Stimulated activated CD4-positive, alpha-beta T cell treated with anti-CD3 and anti-CD28 coated beads, Interleukin-2, amount 100 ng/mL, for 24 hours (primary cell): ENCODE measurements at places on chromosomes 6 and 20.

DNA sequence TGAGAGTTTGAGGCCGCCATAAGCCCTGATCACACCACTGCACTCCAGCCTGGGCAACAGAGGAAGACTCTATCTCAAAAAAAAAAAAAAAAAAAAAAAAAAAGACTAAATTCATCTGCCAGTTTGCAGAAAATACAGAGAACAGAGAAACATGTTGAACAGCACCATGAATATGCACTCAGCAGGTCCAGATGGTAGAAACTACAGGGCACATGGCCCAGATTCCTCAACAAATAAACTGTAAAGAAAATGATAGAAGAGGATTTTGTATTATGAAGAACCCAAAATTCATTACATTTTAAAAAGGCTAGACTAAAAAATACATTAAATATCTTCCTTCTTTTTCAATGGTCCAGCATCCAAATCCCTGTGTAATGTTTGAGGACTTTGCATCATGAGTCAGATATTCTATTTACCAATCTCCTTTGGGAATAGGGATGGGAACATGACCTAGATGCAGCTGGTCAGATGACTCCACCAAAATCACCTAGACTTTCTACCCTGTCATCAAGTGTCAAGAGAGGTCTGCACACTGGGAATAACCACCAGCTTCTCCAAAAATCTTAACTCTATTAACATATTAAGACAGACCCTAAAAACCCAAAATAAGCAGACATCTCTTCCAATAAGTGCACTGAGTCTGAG, 189.1 kb upstream of the TCF21 start:
- no peak for DNase-seq

- no peak for DNase-seq
Observed at GRCh38 chr6:33424855-33425667, 5.2 kb downstream of the SYNGAP1 start.

GRCh38 chr6:166556336-166556735, 30.1 kb downstream of the RAMACL start:
- no peak for DNase-seq

DNA sequence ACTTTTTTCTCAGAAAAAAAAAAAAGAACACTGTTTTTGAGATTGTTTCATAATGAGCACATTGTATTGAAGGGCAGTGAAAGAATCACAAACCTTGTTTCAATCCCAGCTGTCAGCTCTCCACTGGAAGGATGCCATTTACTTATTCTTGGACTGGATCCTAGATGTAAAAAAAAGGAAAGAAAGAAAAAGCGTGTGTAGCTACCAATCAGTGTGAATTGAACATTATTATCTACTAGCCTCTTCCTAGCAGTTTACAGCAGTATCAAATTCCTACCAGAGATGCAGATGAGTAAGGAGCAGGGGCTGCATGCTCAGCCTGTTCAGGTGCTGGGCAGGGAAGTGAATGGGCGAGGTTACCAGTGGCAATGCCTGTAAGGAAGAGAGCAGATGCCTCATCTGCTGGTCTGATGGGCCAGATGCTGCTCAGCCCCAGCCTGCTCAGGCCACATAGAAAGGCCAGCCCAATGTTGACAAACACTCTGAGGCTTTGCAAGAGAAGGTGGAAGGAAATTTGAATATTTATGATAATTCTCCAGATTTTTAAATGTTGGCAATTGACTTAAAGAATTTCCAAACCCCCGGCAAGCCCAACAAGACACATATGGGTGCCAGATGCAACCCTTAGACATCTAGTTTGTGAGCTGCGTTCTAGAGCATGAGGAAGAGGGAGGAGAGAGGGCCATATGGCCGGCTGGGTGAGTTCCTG, 189.5 kb downstream of the IBTK start:
- DNase-seq = no peak

DNA sequence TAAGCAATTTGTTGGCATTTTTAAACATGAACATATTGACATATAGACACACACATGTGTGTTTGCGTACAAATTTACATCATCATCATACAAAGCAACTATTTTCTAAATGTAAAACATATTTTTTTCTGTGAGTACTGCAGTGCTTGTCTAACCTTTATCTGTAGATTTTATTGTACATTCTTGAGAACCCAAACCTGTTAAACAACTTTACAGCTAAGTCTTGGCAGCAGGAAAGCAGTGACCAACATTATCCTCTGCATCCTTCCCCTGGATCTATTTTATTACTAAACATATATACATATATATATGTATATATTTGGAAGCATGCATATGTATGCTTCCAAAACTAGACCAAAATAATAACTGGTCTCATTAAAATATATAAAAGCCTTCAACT, 10.4 kb upstream of the PLCB1 start:
- no peak for DNase-seq

- DNase-seq = no peak
Observed at GRCh38 chr20:7371518-7372163, 568.6 kb downstream of the HAO1 start.

DNA sequence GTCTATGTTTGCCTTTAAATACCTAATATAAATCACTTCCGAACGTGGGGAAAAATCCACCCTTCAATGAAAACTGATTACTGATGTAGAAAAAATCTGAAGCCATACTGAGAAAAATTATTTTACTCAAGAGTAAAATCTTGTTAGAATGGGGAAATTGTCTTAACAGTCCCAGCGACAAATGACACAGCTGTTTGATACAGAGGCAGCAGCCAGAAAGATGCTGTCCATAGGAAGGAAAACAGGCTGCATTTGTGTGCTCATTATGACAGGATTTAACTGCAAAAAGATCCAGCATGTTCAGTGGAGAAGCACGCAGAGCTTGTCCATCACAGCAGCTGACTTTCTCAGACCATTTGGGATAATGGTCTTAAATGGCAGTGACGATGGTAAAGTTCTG, 443.0 kb downstream of the TFAP2B start:
- DNase-seq = no peak

DNA sequence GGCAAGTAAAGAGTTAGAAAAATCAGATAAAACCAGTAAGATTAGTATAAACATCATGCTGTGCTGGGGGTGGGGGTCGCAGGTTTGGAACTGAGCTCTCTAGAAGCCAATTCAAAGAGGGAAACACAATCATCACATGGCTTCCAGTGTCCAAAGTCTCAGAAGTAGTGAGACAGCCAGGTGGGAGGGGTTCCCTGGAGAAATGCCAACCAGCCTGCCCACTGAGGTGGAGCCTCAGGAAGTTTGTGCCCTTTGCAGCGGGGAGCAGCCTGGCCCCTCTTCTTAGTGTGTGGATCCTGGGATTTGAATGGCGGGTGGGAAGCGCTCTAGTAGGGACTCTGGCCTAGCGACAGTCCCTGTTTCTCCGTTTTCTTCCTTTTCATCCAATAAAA, 21.4 kb downstream of the C6orf15 start:
- DNase-seq = no peak

DNA sequence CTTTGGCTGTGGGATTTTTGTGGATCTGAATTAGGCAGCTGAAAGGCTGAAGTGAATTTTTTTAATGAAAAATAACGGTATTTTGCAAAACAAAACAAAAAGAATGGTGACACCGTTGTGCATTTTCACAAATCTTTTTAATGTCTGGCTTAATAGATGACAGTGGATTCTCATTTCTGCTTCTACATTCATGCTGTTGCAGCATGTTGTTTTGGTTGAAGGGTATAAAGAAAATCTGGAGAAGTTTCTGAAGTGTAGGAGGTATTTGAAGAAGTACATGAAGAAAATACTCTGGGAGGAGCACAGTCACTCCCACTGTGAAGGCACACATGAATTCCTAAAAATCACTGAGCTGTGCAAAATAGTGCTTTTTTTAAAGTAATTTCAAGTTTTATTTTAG, 3.1 kb upstream of the MAP3K5 start:
- no peak for DNase-seq

- peak; percentile 18 for DNase-seq
Observed at GRCh38 chr6:87393026-87393622, 14.6 kb upstream of the CFAP206 start.

GRCh38 chr6:119273272-119274196, 76.0 kb downstream of the MAN1A1 start:
- DNase-seq = no peak

GRCh38 chr6:129890701-129891100, 29.6 kb upstream of the TMEM244 start:
- no peak for DNase-seq

DNA sequence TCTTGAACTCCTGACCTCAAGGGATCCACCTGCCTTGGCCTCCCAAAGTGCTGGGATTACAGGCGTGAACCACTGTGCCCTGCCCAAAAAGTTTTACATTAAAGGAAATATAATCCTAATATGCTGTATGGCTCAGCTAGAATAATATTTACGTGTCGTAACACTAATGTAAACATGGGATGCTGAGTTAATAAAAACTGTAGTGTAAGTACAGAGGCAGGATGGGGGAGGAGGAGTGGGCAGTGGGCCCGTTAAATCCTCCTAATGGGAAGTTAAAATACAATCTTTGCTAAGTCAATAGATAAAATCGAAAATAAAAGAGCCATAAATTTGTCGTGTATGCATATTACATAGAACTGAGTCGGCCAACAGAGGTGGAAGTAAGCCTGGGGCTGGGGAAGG, 12.1 kb upstream of the IP6K3 start:
- DNase-seq = no peak

- no peak for DNase-seq
Observed at GRCh38 chr20:38184101-38184500, 19.0 kb upstream of the TGM2 start.

- no peak for DNase-seq
Observed at GRCh38 chr20:41650231-41650948, 32.2 kb upstream of the CHD6 start.

DNA sequence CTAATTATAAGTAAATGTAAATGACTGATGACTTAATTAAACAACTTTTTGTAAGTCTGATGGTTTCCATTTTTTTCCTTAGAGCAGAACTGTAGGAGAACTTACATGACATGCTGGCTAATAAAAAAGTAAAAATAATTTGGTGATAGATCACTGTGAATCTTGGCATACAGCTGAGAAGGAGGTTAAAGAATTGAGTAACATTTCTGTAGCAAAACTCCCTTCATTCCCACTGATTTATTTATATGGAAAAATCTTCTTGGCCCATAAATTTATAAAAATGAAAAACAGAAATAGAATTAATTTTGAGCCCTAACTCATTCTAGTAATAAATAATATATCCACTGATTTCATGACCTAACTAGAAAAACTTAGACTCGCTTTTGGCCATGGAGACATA, 48.1 kb downstream of the SLC22A3 start:
- DNase-seq = no peak

DNA sequence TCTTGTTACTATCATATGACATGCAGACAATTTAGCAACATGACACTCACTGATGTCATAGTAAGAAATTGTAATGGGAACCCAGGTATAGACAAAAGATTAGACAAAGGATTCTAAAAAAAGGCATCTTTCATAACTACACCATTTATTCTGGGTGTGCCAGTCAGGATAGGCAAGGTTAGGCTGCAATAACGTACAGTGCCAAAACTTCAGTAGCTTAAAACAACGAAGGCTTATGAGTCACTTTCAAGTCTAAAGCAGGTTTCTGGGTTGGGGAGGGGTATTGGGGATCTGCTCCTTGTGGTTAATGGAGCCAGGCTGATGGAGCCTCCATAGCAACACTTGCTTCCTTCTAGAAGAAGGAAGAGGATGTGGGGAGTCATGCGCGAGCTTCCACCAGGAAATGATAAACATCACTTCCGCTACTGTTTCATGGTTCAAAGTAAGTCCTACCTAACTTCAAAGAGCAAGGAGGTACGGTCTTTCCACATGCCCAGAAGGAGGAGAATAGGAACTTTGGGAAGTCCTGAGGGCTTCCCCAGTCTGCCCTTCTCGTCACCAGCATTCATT, 2.0 kb upstream of the GTSF1L start:
- no peak for DNase-seq

- DNase-seq = no peak
Observed at GRCh38 chr6:7978736-7979135, 68.1 kb upstream of the TXNDC5 start.

- peak; percentile 42 for DNase-seq
Observed at GRCh38 chr6:15184441-15184861, 61.4 kb upstream of the JARID2 start.

GRCh38 chr6:3213334-3213695, 14.1 kb downstream of the TUBB2B start:
- DNase-seq = no peak

DNA sequence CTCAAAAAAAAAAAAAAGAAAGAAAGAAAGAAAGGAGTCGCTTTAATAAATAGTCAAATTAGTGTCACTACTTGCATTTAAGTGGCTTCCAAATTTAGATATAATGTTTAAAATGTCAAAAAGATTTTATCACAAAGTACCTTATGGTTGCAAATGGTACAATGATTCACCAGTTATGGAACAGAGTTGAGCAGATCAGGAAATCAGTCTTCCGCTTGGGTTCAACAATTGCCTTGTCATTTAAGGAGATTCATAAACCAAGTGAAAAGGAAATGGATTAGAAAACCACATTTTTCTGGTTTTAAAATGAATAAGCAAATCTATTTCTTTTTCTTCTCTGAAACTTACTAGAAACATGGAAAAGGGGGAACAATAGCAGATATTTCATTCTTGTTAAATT, 94.8 kb upstream of the PTPRT start:
- DNase-seq = no peak

DNA sequence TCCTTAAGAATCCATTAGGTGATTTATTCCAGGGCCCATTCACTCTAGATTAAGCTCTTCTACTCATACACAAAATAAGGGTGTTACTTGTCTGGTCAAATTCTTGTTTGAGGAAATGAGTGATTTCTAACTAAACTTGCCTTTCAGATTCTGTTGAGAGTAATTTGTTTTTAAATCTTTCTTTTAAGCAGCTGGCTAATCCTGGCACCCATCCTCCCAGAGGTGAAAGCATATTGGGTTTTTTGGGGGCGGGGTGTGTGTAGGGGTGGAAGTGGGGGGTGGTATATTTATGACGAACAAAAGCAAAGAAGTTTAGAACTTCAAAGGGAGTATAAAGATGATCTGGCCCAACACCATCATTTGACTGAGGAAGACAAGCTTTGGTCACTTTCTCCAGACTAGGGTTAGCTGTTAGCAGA, 94.7 kb downstream of the RTN4IP1 start:
- peak; percentile 74 for DNase-seq

GRCh38 chr6:108760126-108761050, 87.8 kb upstream of the ARMC2 start:
- no peak for DNase-seq

DNA sequence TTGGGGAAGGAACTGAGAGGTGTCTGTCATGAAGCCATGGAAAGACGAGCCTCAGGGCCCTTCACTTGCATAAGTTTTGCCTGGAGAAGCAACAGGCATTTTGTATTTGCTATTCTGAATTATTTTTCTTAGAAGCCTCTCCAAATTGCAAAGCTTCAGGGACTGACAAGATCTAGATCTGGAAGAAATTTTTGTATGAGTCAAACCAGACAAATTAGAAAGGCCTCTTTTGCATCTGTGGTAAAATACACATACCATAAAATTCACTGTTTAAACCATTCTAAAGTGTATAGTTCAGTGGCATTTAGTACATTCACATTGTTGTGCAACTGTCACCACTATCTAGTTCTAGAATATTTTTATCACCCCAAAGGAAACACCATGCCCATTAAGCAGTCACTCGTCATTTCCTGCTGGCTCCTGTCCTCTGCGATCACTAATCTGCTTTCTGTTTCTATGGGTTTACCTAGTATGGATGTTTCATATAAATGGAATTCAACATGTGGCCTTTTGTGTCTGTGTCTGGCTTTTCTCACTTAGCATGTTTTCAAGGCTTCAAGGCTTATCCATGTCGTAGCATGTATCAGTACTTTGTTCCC, 269.1 kb downstream of the PHF3 start:
- no peak for DNase-seq
